Mammary epithelial cell (primary cell): ENCODE measurements at places on chromosomes 6 and 20. TPM values are rescaled to one million over a fixed set of nuclear protein-coding genes. Genes with fewer than 3 reads are reported as not detected.

DNA sequence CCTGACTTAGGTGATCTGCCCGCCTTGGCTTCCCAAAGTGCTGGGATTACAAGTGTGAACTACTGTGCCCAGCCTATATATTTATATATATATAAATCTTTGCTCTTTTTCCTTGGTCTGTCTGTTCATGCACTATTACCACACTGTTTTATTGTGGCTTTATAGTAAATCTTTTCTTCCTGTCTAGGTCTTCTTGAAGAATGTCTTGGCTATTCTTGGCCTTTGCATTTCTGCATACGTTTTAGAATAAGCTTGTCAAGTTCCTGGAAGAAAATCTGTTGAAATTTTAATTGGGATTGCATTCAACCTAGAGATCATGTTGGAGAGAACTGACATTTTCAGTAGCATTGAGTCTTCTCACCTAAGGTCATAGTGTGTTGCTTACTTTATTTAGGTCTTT, 37.1 kb downstream of the MYO6 start:
- DNase-seq = no peak

Gene GPR6
- total RNA-seq = not detected in 2 replicates

DNA sequence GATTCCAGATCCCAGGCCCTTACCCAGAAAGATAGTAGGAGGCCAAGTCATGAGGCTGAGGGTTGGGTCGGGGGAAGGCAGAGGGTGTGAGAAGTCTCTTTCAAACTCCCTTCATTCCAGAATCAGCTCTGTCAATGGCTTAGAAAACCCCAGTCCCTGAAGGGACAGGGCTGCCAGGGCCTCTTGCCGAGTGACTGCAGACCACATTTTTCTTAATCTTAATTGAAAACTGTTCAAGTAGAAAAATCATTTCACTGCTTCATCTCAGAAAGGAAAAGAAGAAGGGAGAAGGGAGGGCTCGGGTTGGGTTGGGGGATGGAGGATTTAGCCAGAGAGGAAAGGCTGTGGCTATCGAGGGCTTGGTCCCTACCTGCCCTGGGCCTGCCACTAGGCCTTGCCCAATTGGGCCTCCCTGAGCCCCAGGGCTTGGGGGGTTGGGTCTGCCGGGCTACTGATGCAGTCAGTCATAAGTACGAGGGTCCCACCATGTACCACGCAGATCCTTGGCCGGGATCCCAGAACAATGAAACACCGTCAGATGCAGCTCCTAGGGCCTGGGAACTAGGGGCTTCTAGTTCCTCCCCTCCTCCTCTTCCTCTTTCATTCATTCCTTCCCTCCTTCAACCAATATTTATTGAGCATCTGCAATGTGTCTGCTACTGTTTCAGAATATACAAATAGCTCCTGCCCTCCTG, 44.0 kb upstream of the CTNNBL1 start:
- DNase-seq = no peak

- no peak for DNase-seq
Measured at GRCh38 chr20:62782893-62783278, 13.4 kb upstream of the MRGBP start.

GRCh38 chr6:55108134-55109130, 65.9 kb upstream of the HCRTR2 start:
- DNase-seq = no peak

DNA sequence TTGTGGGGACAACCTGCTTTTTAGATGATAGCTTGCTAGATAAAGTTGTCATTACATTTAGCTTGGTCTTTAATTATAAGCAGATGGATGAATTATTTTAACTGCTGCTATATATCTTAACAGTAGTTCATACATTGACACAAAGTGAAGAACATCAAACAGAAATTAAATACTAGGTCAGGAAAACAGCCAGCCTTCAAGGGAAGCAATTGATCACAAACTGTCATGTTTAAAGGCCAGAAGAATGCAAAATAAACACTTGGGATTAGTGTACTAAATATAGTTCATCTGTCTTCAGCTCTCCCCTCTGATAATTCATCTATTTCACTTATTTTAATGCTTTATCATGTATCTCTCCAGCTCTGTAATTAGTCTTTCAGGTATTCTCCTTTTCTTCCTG, 225.1 kb upstream of the FERMT1 start:
- DNase-seq = no peak

Gene FBXL4
- 15.5 and 15.8 TPM in 2 replicates for total RNA-seq

Gene HTR1E
- total RNA-seq = not detected in 2 replicates
